ENCODE measurements at places on chromosomes 5 and 9. TPM values are rescaled to one million over a fixed set of nuclear protein-coding genes. Genes with fewer than 3 reads are reported as not detected.

The TNFSF8 gene
- not detected for total RNA-seq

The MARVELD2 gene
- 2.5 TPM for total RNA-seq

The ZFP62 gene
- total RNA-seq: 8.2 TPM

The SMIM33 gene
- not detected for total RNA-seq

The DAPK1 gene
- 23.8 TPM for total RNA-seq

The CARD9 gene
- 1.1 TPM for total RNA-seq

The ANKRD34B gene
- 0.03 TPM for total RNA-seq

The LCN9 gene
- not detected for total RNA-seq

The GPR150 gene
- total RNA-seq: 0.07 TPM

The ADGRD2 gene
- total RNA-seq: 0.03 TPM
